ENCODE measurements at places on chromosomes 7 and 10.

DNA sequence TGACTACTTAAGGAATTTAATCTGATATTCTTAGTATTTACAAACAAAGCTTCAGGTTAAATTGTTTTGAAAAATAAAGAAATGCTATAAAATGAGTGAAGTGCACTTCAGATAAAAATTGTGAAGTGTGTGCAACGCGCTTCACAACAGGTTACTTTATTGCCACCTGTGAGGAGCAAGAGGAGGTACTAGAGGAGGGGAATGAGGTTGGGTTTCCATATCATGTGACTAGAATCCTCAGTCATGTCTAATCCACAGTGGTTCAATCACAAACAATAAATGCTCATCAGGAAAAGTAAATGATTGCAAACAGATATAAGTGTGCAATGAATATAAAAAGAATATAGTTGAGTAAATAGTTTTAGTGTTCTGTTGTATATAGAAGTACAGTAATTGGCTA, 34.5 kb upstream of the CD36 start:
- H3K27ac ChIP-seq: no peak overlapping the region
- no peaks in the 10 kb centered on the region for H3K36me3 ChIP-seq
- H3K27me3 ChIP-seq: no peaks in the 10 kb centered on the region

DNA sequence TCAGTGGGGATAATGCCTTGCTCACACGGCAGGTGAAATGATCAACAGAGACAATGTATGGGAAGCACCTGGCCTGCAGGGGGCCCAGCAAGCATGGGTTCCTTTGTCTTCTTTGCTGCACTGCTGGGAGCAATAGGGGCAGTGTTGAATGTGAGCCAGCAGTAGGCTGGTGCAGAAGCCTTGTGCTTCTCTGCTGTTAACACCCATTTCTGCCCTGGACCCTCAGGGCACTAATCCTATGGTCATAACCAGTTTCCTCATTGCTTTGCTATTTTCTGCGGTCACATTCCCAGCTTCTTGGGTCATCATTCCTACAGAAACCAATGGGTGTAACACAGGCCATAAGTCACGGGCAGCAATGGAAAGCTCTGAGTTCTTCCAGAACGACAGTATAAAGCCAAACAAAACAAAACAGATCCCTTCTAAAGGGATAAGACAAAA, 10.9 kb upstream of the LGI1 start:
- DNase-seq: peak; percentile 8
- peaks cover 1% of the 10 kb centered on the region for H3K4me1 ChIP-seq
- no peak overlapping the region for H3K27ac ChIP-seq
- H3K4me3 ChIP-seq: no peak overlapping the region

- DNase-seq: no peak
- no peak overlapping the region for H3K27ac ChIP-seq
- no peaks in the 10 kb centered on the region for H3K27me3 ChIP-seq
- H3K36me3 ChIP-seq: no peaks in the 10 kb centered on the region
These were observed 622.4 kb upstream of the C7orf33 start for GRCh38 chr7:147968046-147968610.

- H3K27ac ChIP-seq: no peak overlapping the region
- H3K36me3 ChIP-seq: peaks cover 28% of the 10 kb centered on the region
- DNase-seq: no peak
- no peaks in the 10 kb centered on the region for H3K4me1 ChIP-seq
These were observed 32.6 kb upstream of the NCAPG2 start for GRCh38 chr7:158737064-158737695.

DNA sequence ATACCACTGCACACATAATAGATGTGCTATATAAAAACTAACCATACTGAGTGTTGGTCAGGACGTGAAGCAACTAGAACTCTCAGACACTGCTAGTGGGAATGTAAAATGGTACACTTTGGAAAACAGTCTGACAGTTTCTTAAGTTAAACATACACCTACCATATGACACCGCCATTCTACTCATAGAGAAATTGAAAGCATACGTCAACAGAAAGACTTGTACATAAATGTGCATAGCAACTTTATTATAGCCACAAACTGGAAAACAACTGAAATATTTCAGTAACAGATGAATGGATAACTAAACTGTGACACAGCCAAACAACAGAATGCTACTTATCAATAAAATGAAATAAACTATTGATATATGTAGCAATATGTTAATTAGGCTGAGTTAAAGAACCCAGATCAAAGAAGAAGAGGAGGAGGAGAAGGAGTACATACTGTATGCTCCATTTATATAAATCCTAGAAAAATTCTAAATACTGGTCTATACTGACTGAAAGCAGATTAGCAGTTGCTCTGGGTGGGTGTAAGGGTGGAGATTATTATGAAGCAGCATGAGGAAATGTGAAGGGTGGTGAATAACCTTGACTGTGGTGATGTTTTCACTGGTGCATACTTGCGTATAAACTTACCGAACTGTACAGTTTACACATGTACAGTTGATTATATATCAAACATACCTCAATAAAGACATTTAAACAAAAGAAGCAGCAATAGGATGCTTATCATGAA, 48.6 kb downstream of the ARHGAP21 start:
- no peak overlapping the region for H3K4me3 ChIP-seq
- no peaks in the 10 kb centered on the region for H3K36me3 ChIP-seq
- no peak for DNase-seq
- H3K4me1 ChIP-seq: no peaks in the 10 kb centered on the region

- H3K27ac ChIP-seq: no peak overlapping the region
- DNase-seq: no peak
- no peaks in the 10 kb centered on the region for H3K4me1 ChIP-seq
- H3K4me3 ChIP-seq: no peak overlapping the region
- peaks cover 6% of the 10 kb centered on the region for H3K36me3 ChIP-seq
These were observed 51.2 kb upstream of the ANAPC16 start for GRCh38 chr10:72164617-72165016.

DNA sequence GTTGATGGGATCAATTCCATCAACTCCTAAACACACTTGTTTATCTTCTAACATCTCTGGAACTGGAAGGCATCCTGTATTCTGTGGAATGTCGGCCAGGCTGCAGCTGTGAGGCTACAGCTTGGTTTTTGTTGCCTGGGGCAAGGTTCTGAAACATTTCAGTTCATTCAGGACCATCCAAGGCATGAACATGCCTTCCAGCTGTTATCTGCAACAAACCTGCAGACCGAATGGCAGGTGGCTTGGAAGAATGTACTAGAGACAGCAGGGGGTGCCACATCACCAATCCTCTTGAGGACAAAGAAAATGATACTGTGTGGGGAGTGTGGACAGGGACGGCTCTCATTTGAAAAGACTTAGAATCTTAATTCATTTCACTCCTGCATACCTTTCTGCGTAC, 12.4 kb downstream of the PAPOLB start:
- no peak overlapping the region for H3K27ac ChIP-seq
- no peak for DNase-seq
- no peaks in the 10 kb centered on the region for H3K27me3 ChIP-seq
- no peaks in the 10 kb centered on the region for H3K4me1 ChIP-seq
- H3K36me3 ChIP-seq: no peaks in the 10 kb centered on the region

GRCh38 chr7:61576-62360, 130.6 kb upstream of the FAM20C start:
- no peak overlapping the region for H3K27ac ChIP-seq
- H3K4me1 ChIP-seq: no peaks in the 10 kb centered on the region
- no peak overlapping the region for H3K4me3 ChIP-seq
- H3K36me3 ChIP-seq: no peaks in the 10 kb centered on the region
- no peak for DNase-seq

DNA sequence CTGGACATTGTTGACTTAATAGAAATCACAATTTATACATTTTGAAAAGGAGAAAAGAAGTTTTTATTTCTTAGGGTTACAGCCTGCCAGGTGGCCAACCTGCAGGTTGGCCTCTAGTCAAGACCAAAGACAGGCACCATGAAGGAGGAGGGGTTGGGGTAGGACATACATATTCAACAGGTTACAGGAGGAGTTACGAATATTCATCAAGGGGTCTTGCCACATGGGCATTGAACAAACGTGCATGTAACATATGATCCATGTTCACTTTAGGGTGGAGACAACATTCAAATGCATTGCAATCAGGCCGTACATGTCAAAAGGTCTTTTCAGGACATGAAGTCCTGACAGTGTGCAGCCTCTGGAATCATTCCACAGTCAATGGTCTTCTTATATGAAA, 246.2 kb upstream of the AKR1E2 start:
- no peaks in the 10 kb centered on the region for H3K27me3 ChIP-seq
- DNase-seq: no peak
- no peak overlapping the region for H3K4me3 ChIP-seq
- H3K27ac ChIP-seq: no peak overlapping the region
- no peaks in the 10 kb centered on the region for H3K36me3 ChIP-seq
- H3K4me1 ChIP-seq: no peaks in the 10 kb centered on the region

GRCh38 chr10:48383393-48383792, 76.9 kb downstream of the MAPK8 start:
- no peak for DNase-seq
- H3K4me3 ChIP-seq: no peak overlapping the region
- H3K36me3 ChIP-seq: no peaks in the 10 kb centered on the region
- H3K27ac ChIP-seq: no peak overlapping the region
- no peaks in the 10 kb centered on the region for H3K27me3 ChIP-seq
- no peaks in the 10 kb centered on the region for H3K4me1 ChIP-seq

DNA sequence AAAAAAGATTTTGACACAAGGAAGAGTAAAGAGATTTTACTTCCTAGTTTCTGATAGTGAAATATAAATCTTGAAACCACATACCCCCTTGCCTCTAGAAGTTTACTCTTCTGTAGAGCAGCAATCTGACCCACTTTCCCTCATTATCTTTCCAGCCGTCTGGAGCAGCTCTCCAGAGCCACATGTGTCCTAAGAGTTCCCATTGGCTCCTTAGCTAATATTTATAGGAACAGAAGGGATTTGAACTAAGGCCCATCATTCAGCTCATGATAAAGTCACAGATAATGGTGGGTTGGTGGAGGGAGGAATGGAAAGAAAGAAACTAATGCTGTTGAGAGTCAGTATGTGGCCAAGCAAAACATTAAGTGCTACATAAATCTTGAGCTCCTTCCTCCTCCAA, 121.8 kb downstream of the INHBA start:
- H3K36me3 ChIP-seq: no peaks in the 10 kb centered on the region
- H3K4me3 ChIP-seq: no peak overlapping the region
- no peaks in the 10 kb centered on the region for H3K27me3 ChIP-seq
- no peak overlapping the region for H3K27ac ChIP-seq

GRCh38 chr7:68604541-68604940, 993.7 kb upstream of the AUTS2 start:
- H3K27ac ChIP-seq: no peak overlapping the region
- no peak overlapping the region for H3K4me3 ChIP-seq
- H3K4me1 ChIP-seq: no peaks in the 10 kb centered on the region
- DNase-seq: no peak
- H3K36me3 ChIP-seq: no peaks in the 10 kb centered on the region

- peaks cover 52% of the 10 kb centered on the region for H3K27me3 ChIP-seq
- no peak for DNase-seq
- H3K4me3 ChIP-seq: no peak overlapping the region
- no peak overlapping the region for H3K27ac ChIP-seq
These were observed 8.9 kb downstream of the CALY start for GRCh38 chr10:133327651-133328357.

DNA sequence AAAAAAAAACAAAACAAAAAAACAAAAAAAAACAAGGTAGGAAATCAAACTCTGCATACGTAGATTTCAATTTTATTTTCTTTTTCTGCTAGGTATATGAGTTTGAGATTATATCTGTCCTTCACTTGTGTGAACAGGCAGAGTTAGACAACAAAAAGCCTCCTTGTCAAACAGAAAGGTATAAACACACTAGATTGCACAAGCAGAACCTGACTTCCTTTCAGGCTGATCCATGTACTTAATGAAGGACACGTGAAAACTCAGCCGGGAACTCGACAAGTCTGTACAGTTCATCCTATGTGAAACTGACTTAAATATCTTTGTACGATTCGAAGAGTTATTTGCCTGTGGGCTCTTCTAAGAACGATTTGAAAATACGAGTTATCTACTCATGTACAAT, 254.1 kb downstream of the ARL4A start:
- H3K4me1 ChIP-seq: no peaks in the 10 kb centered on the region
- DNase-seq: no peak
- no peaks in the 10 kb centered on the region for H3K36me3 ChIP-seq
- no peak overlapping the region for H3K4me3 ChIP-seq

DNA sequence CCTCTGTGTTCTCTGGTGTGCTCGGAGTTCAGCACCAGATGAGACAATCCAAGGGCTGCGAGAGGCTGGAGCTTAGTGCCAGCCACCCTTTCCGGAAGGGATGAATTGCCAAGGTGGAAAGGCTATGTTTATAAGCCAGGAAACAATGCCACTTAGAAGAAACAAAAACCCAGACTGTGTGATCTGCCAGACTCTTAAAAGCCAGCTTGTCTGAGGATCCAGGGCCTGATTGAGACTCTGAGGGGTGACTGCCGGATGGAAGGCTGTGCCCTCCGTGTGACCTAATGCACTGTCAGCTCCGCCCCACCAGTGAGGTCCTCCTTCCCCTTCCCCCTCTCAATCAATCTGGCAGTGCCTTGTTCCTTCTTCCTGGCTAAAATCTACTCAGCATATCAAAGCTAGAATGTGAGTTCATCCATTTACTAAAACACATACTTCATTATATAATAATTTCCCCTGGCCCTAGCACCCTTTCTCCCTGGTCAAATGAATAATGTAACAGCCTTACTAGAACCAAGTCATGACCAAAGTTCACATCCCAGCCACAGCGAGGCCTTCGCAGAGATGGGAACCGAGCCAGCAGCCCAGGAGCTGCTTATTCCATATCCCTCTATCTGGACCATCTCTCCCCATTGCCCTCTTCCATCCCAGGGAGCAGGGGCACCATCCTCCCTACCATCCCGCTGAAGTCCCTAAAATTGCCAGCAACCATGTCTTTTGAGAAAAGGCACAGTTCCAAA, 25.5 kb downstream of the FAM107B start:
- no peak overlapping the region for H3K27ac ChIP-seq
- no peaks in the 10 kb centered on the region for H3K36me3 ChIP-seq
- no peaks in the 10 kb centered on the region for H3K4me1 ChIP-seq
- H3K27me3 ChIP-seq: no peaks in the 10 kb centered on the region
- H3K4me3 ChIP-seq: no peak overlapping the region
- no peak for DNase-seq

GRCh38 chr7:148929176-148929575, 45.1 kb upstream of the EZH2 start:
- DNase-seq: no peak
- no peak overlapping the region for H3K27ac ChIP-seq
- peaks cover 2% of the 10 kb centered on the region for H3K4me1 ChIP-seq
- no peaks in the 10 kb centered on the region for H3K36me3 ChIP-seq
- no peaks in the 10 kb centered on the region for H3K27me3 ChIP-seq

GRCh38 chr10:95756809-95757684, 1.1 kb downstream of the ENTPD1 start:
- no peak overlapping the region for H3K4me3 ChIP-seq
- no peak overlapping the region for H3K27ac ChIP-seq
- peaks cover 3% of the 10 kb centered on the region for H3K27me3 ChIP-seq
- H3K4me1 ChIP-seq: peaks cover 3% of the 10 kb centered on the region

GRCh38 chr7:8386926-8387550, 46.4 kb upstream of the NXPH1 start:
- H3K4me1 ChIP-seq: no peaks in the 10 kb centered on the region
- no peak overlapping the region for H3K4me3 ChIP-seq
- no peak for DNase-seq
- H3K36me3 ChIP-seq: no peaks in the 10 kb centered on the region
- H3K27me3 ChIP-seq: peaks cover 6% of the 10 kb centered on the region

- H3K27me3 ChIP-seq: no peaks in the 10 kb centered on the region
- H3K27ac ChIP-seq: no peak overlapping the region
These were observed 5.8 kb upstream of the NCOA4 start for GRCh38 chr10:46035923-46036849.

All from T-cell (primary cell).